Thymus (tissue), 14 donors: ENCODE measurements at places on chromosomes 5 and 9.

GRCh38 chr5:54563083-54563761 is 45.7 kb downstream of the SNX18 start:
- no peak for DNase-seq
- no peaks in the 10 kb centered on the region for H3K4me1 ChIP-seq
- no peaks in the 10 kb centered on the region for H3K36me3 ChIP-seq
- H3K27ac ChIP-seq, result no peak overlapping the region
- no peak overlapping the region for H3K4me3 ChIP-seq

DNA sequence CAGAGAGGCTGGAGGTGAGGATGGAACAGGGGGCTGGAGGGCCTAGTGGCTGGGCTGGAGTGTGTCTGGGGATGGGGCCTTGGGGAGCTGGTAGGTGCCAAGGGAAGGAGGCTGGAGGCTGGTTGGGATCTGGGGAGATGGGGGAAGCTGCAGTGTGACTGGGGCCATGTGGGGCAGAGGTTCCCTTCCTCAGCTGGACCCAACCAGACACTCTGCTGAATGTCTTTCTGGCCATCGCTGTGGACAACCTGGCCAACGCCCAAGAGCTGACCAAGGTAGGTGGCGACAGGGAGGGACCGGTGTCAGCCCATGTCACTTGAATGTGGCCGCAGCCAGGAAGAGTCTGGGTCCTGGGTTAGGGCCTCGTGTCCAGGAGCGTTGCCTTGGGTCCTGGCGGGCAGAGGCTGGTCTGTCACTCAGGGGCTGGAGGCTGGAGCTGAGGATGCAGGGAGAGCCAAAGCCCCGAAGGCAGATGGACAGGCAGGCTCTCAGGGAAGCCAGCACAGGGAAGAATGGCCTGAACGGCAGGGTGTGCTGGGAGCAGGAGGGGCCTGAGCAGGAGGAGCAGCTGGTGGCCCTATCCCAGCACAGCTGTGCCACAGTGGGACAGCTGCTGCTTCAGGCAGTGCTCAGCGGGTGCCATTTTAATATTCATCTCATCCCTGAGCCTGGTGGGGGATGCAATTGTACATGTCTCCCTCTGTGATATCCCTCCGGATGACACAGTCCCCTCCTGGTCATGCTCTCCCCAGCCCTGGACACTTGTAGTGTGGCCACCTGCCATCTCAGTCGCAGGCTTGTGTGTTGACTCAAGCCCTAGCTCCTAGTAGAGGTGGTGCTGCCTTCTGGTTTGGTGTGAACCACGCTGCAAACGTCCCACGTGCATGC is 132.5 kb downstream of the CACNA1B start:
- no peak for DNase-seq
- H3K27ac ChIP-seq, result no peak overlapping the region
- no peaks in the 10 kb centered on the region for H3K4me1 ChIP-seq
- no peaks in the 10 kb centered on the region for H3K36me3 ChIP-seq
- H3K27me3 ChIP-seq, result no peaks in the 10 kb centered on the region

GRCh38 chr9:27413511-27414219 is 110.4 kb upstream of the IFNK start:
- DNase-seq, result no peak
- peak overlapping the region; percentile 64 for H3K27ac ChIP-seq
- H3K27me3 ChIP-seq, result no peaks in the 10 kb centered on the region
- H3K36me3 ChIP-seq, result no peaks in the 10 kb centered on the region
- peaks cover 4% of the 10 kb centered on the region for H3K4me1 ChIP-seq

DNA sequence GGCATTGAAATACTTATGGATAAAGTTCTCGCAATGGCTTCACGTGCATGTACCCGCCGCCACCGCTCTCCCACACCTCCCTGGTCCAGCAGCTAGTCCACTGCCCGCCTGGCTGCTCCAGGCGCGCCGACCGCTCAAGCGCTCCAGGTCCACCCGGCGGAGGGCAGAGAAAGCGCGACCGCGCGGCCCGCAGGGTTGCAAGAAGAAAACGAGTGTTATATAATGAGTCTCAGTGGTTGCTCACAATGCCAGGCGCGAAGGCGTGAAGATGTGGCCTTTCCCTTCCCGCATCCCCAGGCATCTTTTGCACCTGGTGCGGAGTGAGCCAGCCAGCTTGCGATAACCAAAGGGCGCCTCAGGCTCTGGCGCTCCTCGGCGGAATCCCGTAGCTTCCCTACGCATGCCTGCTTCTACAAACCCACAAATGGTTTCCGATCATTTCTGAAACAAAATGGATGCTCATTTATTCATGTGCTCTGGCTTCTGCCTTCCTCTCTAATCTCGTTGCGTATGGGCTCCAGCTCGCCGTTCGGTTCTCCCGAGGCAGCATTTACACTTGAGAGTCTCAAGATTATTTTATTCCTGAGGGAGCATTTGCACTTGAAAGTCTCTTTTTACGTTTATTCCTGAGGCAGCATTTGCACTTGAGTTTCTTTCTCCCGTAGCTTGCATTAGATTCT is 25.7 kb downstream of the CDKN2A start:
- H3K36me3 ChIP-seq, result no peaks in the 10 kb centered on the region
- peaks cover 6% of the 10 kb centered on the region for H3K4me1 ChIP-seq
- H3K27ac ChIP-seq, result no peak overlapping the region
- H3K27me3 ChIP-seq, result peaks cover 100% of the 10 kb centered on the region

GRCh38 chr9:117737721-117738226 is 33.6 kb downstream of the TLR4 start:
- no peak overlapping the region for H3K4me3 ChIP-seq
- no peaks in the 10 kb centered on the region for H3K27me3 ChIP-seq
- no peaks in the 10 kb centered on the region for H3K36me3 ChIP-seq
- no peak for DNase-seq
- no peak overlapping the region for H3K27ac ChIP-seq

DNA sequence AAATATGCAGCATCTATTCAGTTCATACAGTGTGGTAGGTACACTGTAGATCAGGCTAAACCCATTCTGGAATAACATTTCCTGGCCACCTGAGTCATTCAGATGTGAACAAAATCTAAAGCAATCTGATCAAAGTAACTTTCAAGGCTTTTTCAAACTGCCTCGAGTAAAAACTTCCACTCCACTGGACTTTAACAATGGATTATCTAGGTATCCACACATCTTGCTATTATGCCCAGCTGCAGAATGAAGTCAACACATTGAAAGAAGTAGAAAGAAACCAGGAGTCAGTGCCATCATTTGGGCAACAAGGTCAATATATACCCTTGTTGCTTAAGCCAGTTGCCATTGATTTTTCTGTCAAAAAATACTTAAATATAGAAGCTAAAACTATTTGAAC is 1352.6 kb upstream of the NUDT12 start:
- no peak overlapping the region for H3K27ac ChIP-seq
- H3K27me3 ChIP-seq, result no peaks in the 10 kb centered on the region
- no peak for DNase-seq
- no peak overlapping the region for H3K4me3 ChIP-seq

DNA sequence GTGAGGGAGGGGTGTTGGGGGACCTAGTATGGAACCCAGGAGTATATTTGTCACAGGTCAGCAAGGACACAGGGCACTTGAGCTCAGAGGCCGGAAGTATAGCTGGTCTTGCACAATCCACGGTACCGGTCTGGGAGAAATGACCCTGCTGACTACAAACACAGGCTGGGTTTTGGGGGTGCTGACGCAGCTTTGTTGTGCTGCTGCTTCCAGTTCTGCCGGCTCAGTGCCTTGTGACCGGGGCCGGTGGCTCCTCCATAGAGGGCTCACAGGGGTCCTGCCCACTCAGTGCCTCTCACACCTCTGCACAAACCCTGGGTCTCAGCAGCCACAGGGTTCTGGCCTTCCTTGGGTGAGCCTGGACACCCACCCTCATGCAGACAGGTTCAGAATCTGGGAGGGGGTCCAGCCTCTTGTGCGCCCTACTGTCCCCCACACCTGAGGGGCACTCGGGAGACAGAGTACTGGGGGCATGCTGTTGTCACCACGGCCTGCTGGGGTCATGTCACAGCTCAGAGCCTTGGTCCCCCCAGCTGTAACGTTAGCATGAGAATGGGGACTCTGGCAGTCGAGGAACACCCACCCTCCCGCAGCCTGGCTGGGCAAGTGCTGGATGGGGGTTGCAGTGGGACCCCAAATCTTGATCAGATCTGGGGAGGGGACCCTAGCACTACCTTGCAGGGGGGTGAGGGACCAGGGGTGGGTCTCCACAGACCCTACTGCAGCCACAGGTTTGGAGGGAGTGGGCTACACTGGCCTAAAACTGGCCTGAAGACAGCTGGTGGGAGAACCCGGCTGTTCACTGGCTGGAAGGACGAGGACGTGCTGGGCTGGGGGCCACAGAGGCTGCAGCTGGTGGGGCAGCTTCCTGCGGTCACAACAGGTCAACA is 17.7 kb downstream of the NINJ1 start:
- no peaks in the 10 kb centered on the region for H3K27me3 ChIP-seq
- no peak overlapping the region for H3K27ac ChIP-seq
- no peak overlapping the region for H3K4me3 ChIP-seq
- peaks cover 11% of the 10 kb centered on the region for H3K36me3 ChIP-seq

GRCh38 chr5:142012186-142012785 is 541 bp downstream of the GNPDA1 start:
- no peak for DNase-seq
- H3K27me3 ChIP-seq, result no peaks in the 10 kb centered on the region
- H3K27ac ChIP-seq, result peak overlapping the region; percentile 21
- no peaks in the 10 kb centered on the region for H3K36me3 ChIP-seq
- peak overlapping the region; percentile 60 for H3K4me3 ChIP-seq

DNA sequence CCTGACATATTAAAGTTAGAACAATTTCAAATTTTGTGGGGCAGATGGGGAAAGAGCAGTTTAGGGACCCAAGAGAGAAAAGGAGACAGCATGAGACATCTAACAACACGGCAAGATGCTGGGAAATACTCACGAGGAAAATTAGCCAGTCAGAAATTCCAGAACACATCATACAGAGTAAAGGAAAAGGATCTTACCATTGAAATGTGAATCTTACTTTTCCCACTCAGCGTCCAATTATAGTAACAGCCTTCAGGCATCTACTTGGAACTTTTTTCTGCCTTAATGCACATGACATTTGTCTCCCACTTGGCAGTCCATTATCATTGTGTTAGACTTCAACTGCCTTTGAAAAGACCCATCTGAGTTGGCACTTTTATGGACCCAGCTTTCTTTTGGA is 189.7 kb upstream of the SLC27A6 start:
- no peak overlapping the region for H3K4me3 ChIP-seq
- no peaks in the 10 kb centered on the region for H3K36me3 ChIP-seq
- no peak overlapping the region for H3K27ac ChIP-seq
- H3K27me3 ChIP-seq, result no peaks in the 10 kb centered on the region
- no peak for DNase-seq
- no peaks in the 10 kb centered on the region for H3K4me1 ChIP-seq

DNA sequence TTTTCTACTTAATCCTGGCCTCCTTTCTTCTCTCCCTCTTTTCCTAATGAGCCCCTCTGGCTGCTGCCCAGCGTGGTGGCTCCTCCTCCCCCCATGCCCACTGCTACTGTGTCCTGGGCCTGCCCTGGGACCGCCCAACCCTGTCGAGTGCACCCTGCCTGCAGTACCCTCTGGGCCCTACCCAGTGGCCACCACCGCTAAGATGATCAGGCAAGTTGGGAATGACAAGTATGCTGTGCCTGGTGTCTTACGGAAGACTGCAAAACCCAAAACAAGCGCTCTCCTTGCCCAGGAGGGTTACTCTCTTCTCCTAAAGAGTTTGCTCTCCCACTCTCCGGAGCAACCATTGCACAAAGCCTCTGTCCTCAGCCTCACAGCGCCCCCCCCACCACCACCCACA is 273.7 kb downstream of the SYK start:
- H3K4me3 ChIP-seq, result no peak overlapping the region
- no peaks in the 10 kb centered on the region for H3K4me1 ChIP-seq
- no peak overlapping the region for H3K27ac ChIP-seq
- no peaks in the 10 kb centered on the region for H3K36me3 ChIP-seq

DNA sequence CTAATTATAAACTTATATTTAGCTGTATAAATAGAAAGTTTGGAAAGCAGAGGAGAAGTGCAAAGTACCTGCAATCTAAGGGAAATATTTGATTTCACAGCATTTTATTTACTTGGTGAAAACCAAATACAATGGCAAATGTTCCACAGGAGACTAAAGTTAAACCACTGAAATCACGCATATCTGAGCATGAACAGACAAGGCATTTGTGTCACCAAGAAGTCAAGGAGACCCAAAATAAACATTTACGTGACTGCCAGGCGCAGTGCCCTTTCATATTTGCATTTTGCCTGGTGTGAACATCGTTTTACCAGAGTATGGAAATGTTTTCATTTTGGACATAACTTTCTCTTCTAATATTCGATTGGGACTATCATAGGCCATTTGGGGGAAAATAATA is 20.6 kb downstream of the UGCG start:
- no peak overlapping the region for H3K27ac ChIP-seq
- H3K27me3 ChIP-seq, result no peaks in the 10 kb centered on the region
- H3K4me3 ChIP-seq, result no peak overlapping the region
- H3K4me1 ChIP-seq, result peaks cover 2% of the 10 kb centered on the region
- peaks cover 7% of the 10 kb centered on the region for H3K36me3 ChIP-seq
- no peak for DNase-seq

DNA sequence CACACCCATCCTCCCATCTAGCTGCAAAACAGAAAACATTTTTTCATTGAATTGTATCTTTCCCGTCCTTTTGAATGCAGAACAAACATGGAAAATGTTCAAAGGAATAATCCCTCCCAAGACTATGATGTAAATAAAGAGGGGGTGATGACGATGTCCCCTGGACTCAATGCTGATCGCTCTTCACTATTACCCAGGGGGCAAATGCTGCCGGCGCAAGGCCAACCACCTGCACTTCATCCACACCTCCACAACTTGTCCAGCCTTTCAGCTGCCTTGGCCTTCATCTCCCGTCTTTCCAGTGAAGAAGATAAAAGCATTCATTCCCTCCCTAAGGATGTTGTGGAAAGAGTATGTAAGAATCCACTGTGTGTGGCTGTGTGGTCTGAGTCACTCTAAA is 240.3 kb downstream of the AGTPBP1 start:
- H3K36me3 ChIP-seq, result no peaks in the 10 kb centered on the region
- H3K27me3 ChIP-seq, result no peaks in the 10 kb centered on the region
- no peak for DNase-seq
- H3K4me1 ChIP-seq, result no peaks in the 10 kb centered on the region
- no peak overlapping the region for H3K27ac ChIP-seq
